ENCODE measurements at places on chromosomes 5 and 9. TPM values are rescaled to one million over a fixed set of nuclear protein-coding genes. Genes with fewer than 3 reads are reported as not detected.

Gene GLRA1
- total RNA-seq, result not detected

Gene TSSK1B
- under 0.01 TPM for total RNA-seq

Gene SMIM33
- total RNA-seq, result not detected

Gene C1QTNF3
- 2.1 TPM for total RNA-seq

Gene ANKRD34B
- not detected for total RNA-seq

Gene VLDLR
- total RNA-seq, result 12.4 TPM

Gene OTULINL
- total RNA-seq, result under 0.01 TPM

Gene PCDHA9
- under 0.01 TPM for total RNA-seq

Gene ERGIC1
- 139 TPM for total RNA-seq

Gene ATG10
- 6.2 TPM for total RNA-seq

Gene MEIKIN
- not detected for total RNA-seq

Gene MEGF10
- 4.6 TPM for total RNA-seq

Gene GRPEL2
- 33.0 TPM for total RNA-seq

Gene SLC25A48
- total RNA-seq, result not detected

Gene RXFP3
- not detected for total RNA-seq

Gene RXRA
- 28.4 TPM for total RNA-seq

Gene PRRX2
- total RNA-seq, result 0.38 TPM

Gene PCDHGA6
- 7.2 TPM for total RNA-seq

Gene LIFR
- 75.7 TPM for total RNA-seq

Gene AUH
- 7.3 TPM for total RNA-seq

Gene GPR150
- 0.33 TPM for total RNA-seq

Gene OR1Q1
- total RNA-seq, result not detected

Gene PCDHGA7
- 4.6 TPM for total RNA-seq

Gene IL5
- total RNA-seq, result not detected

Gene SAXO1
- not detected for total RNA-seq

Gene IQGAP2
- 2.3 TPM for total RNA-seq

Gene LPAR1
- 0.33 TPM for total RNA-seq

Gene GAPVD1
- 78.0 TPM for total RNA-seq

Gene LHFPL2
- 46.7 TPM for total RNA-seq

Gene PCDHA6
- total RNA-seq, result 0.33 TPM

Gene IL13
- not detected for total RNA-seq

Gene MED10
- 13.9 TPM for total RNA-seq

Gene COL15A1
- 1.6 TPM for total RNA-seq

Gene RNF183
- total RNA-seq, result not detected
